ENCODE measurements at places on chromosomes 2 and 18.

GRCh38 chr2:241039416-241039815, 41.0 kb downstream of the SNED1 start:
- no peak for DNase-seq

DNA sequence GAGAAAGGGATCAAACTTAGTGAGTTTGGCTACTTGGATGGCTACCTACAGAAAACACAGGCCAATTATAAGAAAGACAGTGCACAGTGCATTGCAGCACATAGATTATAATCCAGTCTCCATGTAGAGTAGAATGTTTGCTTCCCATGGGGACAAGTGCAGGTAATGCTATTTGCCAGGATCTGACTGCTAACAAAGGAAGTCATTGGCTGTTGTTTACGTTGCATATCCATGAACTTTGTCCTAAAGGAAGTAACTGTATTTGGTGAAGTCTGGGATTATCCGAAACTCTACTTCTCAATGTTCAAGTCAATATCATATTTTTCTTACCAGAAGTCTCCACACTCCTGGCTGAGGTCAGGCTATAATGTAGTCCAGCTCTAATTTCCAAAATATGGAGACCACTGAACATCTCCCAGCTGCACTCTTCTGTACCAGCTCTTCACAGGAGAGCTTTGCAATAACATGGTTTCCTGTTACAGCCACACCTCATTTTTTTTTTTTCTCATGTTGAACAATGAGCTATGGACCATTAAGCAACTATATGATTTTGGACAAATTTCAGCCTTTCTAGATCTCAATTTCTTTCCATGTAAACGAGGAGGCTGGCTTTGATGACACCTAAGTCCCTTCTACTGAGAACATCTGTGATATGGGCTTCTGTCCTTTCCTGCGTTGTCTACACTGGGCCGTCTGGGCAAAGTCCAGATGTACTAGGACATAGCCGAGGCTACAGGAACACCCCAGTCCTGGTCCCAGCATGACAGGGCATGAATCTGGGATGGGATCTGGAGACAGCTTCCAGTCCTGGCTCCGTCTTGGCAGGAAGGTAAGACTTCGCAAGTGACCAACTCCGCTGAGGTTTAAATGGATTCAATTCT, 154.8 kb downstream of the LAMA1 start:
- no peak for DNase-seq

DNA sequence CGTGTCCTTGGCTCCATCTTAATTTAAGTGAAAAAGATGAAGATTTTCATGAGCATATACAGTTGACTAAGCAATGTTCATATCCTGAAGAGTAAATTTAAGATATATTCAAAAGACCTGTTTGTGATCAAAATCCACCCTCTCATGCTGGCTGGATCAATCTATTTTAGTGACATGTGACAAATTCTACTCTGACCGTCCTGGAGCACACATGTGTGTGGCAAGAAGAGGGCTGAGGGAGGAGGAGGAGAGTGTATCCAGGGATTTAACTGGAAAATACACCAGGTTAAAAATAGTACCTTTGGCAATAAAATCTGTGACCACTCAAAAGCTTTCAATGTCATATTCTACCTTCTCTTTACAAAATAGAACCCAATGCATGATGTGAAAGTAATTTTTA, 228.7 kb downstream of the PID1 start:
- no peak for DNase-seq

- DNase-seq = no peak
These were observed 482.0 kb upstream of the SALL3 start for GRCh38 chr18:78497641-78498040.

GRCh38 chr2:74474899-74475298, 2.4 kb upstream of the MRPL53 start:
- DNase-seq = peak; percentile 39

GRCh38 chr2:42903821-42904575, 111.6 kb upstream of the HAAO start:
- peak; percentile 63 for DNase-seq

- peak; percentile 7 for DNase-seq
These were observed 653.0 kb downstream of the CNTNAP5 start for GRCh38 chr2:124678043-124678442.

- DNase-seq = no peak
These were observed 3.1 kb downstream of the SLC14A1 start for GRCh38 chr18:45727068-45727467.

DNA sequence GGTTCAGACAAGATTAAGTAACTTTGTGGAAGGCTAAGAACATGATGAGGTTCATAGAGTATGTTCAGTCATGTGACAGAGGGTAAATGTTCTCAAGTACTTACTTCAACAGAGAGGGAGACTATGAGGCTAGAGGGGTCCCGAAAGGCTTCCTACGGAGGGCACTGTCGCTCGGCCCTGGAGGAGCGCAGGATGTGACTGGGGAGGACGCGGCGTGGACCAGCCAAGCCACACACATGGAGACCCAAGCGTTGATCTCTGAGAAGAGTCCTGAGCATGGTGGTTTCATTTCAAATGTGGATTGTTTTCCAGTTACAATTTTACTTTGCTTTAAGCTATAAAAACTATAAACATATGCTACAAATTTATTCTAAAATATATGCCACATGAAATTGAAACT, 227.5 kb downstream of the PTGR3 start:
- DNase-seq = no peak

- DNase-seq = no peak
These were observed 23.8 kb downstream of the CD28 start for GRCh38 chr2:203730076-203730729.

GRCh38 chr18:55635439-55635838, 47.4 kb upstream of the TCF4 start:
- DNase-seq = no peak

GRCh38 chr2:16218625-16219024, 278.3 kb downstream of the MYCN start:
- DNase-seq = peak; percentile 63

- peak; percentile 33 for DNase-seq
These were observed 113.3 kb downstream of the SCG2 start for GRCh38 chr2:223488814-223489213.

DNA sequence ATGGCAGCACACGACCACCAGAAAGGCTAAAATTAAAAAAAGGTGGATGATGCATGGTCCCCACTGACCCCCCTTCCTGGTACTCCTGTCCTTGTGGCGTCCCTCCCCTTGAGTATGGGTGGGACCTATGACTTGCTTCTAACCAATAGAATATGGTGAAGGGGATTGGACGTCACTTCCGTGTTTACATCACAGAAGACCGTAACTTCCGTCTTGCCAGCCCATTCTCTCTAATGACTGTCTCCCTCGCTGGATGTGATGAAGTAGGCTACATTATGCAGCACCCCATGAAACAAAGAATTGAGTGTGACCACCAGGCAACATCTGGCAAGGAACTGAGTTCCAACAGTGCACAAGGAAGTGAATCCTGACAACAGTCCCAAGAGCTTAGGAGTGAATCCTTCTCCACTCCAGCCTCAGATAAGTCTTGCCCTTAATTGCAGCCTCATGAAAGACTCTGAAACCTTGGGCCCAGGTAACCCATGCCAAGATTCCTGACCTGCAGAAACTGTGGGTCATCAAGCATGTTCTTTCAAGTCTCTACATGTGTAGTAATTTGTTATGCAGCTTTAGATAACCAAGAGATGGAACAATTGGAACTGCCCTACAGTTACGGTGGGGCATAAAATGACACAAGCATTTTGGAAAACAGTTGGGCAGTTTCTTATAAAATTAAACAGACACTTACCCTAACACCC, 80.1 kb upstream of the NPAS2 start:
- DNase-seq = no peak

- DNase-seq = no peak
These were observed 54.4 kb downstream of the SETBP1 start for GRCh38 chr18:44735096-44735495.

GRCh38 chr2:102187496-102188150, 800 bp downstream of the IL1RL2 start:
- DNase-seq = peak; percentile 54

GRCh38 chr2:122244598-122245229, 489.3 kb downstream of the TSN start:
- no peak for DNase-seq

GRCh38 chr18:10352671-10353070, 101.8 kb upstream of the APCDD1 start:
- DNase-seq = no peak

- DNase-seq = no peak
These were observed 50.4 kb downstream of the MALT1 start for GRCh38 chr18:58721566-58722239.

DNA sequence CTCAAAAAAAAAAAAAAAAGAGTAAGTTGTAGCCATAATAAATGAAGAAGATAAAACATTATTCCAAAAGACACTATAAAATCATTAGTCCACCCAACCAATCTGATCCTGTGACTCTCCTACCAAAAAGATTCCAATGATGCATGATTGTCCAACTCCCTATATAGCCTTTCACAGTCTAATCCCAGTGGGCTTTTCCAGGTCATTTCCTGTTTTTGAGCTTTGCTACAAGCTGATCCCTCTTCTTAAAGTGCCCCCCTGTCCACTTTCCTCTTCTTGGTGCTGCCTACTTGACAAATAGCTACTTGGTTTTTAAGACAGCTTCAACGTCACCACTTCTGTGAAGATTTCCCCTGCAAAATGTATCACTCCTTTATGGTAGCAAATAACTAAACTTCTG, 88.4 kb downstream of the SEMA4F start:
- no peak for DNase-seq

DNA sequence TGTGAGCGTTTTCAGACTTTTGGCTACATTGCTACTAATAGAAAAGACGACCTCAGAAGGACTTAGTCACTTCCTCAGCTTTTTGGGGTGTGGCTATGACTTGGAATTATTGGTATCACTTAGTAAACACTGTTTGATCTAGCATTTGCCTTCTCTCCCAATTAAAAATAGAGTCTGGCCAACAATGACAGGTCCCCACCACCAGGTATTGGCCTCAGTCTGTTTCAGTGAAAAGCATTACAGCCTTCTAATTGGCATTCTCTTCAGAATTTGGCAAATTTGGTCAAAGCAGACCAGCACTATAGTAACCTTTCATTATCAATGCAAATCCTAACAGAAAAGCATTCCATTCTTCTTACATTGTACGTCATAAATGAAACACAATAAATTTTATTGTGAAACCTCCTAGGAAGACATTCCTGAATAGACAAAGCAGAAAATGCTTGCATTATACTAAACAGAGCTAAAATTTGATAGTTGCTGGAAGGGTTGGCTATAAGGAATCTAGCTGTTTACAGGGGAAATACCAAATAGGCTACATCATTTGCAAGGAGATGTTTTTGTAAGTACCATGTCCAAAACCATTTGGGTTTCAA, 613.9 kb downstream of the IRS1 start:
- DNase-seq = peak; percentile 18

GRCh38 chr18:34114996-34115395, 109.7 kb downstream of the NOL4 start:
- peak; percentile 66 for DNase-seq

GRCh38 chr2:172693037-172693436, 42.6 kb upstream of the RAPGEF4 start:
- DNase-seq = no peak

DNA sequence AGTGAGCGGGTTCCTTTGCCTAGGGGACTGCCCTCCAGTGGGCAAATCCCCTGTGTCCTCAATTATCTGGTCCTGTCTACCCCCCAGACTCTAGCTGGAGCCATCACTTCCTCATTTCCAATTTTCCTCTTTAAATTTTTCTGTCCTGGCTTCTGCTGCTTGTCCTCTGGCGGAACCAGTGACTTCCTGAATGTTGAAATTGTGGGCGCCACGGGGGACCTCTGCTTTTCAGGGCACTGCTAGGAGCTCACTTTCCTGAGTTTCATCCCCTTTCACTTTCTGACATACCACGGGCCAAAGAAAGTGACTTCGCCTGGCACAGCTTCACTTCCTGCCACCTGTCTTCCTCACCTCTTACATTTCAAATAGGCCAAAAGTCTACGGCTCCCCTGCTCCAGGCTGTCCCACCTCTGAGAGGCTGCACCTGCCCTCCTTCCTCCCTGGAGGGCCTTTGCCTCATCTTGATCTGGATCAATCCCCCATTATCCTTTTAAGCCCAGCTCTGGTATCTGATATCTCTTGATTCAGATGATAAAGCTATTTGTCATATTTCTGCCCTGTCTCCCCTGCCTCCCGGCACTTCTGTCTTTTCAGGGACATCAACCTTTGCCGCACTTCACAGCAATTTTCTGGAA, 1.4 kb upstream of the MARCO start:
- DNase-seq = no peak

DNA sequence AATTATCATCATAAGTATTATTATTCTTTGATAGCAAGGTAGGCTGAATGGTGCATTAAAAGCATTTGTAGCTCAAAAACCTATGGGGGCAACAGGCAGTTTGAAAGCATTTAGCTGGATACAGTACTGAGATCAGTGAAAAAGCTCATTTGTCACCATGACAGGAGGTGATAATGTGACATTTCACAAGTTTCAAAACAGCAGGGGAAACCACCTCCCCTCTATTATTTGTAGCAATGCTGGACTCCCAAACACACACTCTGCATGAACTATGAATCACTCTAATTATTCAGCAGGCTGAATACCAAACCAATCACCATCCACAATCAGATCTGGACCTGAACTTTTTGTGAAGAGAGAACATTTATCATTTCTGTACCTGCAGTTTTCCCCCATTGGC, 63.4 kb downstream of the MYO5B start:
- no peak for DNase-seq

DNA sequence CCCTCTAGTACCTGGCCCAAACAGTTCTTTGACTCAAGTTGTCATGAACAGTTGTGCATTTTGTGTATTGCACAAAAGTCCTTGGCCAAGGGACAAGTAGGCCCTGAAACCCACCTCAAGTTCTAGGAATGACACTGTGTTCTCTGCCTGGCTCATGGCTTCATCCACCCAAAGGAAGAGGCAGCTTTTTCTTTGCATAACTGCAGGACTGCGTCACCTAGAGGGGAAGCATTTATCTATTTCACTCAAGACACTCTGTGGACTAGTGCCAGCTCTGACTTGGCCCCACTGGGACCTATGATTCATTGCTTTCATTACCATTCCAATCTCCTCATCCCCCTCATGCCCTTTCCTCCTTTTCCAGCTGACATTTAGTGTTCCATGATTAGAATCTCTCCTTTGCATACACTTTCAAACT, 119.3 kb upstream of the SIX2 start:
- no peak for DNase-seq

- no peak for DNase-seq
These were observed 100.9 kb downstream of the ATP9B start for GRCh38 chr18:79169958-79170555.

DNA sequence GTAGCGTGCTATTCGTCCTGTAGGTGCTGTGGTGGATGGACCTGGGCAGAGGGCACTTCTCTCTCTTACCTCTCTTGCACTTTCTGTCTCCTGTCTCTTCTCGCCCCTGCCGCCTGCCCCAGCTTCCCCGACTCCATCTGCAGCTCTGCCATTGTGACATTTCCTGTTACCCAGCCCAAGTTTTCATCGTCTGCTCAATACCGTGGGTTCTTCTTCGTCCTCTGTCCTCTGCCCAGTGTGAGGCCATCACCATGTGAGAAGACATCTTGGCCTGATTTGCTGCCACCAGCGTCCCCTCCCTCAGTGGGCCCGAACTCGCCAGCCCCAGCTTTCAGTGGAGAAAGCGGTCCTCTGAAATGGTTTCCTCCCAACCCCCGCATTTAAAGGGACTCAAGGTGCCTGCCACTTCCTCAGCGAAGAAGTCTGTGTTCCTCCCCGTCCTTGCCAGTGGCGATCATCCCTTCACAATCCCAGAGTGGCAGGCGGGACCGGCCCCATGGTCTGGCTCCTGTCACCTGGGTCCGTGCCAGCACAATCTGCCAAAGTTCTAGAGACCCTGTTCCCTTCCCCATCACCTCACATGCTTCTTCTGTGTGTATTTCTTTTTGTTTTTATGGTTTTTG, 18.0 kb downstream of the TGOLN2 start:
- DNase-seq = peak; percentile 32

- no peak for DNase-seq
These were observed 10.4 kb downstream of the SERPINB12 start for GRCh38 chr18:63552581-63552980.

GRCh38 chr18:78607221-78607620, 372.4 kb upstream of the SALL3 start:
- no peak for DNase-seq
